NCI-H1048 (cell line): ENCODE measurements at places on chromosomes 13 and 19.

- no peak for DNase-seq
These were observed 17.5 kb downstream of the SYDE1 start for GRCh38 chr19:15124572-15125231.

DNA sequence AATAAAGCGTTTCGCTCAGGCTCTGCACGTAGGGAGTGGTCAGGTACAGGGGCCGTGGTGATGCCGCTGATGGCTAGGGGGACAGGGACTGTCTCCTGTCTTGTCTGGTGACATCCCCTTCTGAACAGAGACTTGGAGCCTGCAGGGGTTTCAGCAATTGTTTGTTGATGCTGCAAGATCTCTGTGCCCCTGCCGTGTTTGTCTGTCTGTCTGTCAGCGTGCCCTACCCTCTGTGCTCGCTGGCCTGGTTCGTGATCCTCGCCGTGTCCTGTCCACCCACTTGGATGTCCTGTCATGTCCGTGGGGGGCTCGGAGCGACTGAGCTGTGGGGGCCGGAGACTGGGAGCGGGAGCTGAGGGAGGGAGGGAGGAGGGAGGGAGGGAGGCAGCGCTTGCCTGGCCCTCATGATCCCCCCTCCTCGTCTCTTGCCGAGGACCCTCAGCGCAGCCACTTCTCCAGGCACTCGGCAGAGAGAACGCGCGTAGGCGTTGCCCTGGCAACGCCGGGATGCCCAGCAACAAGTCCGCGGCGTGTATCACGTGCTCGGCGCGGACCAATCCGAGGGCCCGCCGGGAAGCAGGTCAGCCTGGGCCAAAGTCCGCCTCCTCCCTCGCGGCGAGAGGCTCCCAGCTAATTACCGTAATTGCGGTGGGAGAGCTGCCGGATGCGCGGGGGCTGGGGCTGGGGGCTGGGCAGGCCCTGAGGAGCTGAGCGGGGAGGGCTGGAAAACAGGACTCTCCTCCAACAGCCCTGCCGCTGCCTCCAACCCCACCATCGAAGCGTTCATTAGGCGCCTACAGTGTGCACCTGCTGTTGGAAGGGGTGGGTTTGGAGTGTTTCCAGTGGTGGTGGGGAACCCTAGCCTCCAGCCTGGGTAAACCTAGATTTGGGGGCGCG, 31.9 kb upstream of the FEM1A start:
- peak; percentile 75 for DNase-seq

DNA sequence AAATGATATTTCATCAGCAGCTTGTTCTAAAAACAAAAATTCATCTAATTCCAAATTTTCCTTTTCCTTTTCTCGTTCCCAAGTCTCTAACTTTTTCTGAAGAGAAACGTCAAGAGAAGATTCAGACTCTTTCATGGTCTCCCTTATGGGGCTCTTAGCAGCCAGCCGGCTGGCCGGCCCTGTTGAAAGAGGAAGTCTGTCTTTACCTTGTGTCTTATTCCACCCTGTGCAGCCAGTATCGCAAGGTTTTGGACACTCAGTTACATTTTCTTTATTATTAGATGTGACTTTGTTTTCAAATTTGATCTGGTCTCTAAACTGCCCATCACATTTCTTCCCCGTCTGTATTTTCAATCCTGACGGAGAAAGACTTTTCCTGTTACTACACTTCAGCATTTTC, 142.3 kb downstream of the RNF17 start:
- DNase-seq = no peak

GRCh38 chr13:28754698-28755545, 36.2 kb upstream of the SLC46A3 start:
- DNase-seq = no peak

DNA sequence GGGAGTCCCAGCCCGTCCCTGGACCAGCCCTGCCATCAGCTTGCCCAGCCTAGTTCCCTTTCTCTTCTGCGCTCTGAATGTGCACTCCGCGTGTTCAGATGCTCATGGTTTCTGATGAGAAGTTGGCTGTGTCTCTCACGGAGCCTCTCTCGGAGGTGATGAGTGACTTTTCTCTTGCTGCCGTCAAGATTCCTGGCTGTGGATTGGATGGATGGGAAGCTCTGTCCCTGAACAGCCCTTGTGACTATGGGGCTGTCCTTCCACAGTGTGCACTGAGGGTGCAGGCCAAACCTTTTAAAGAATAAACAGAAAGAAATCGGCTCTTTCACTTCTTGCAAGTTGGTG, 24.4 kb downstream of the WTIP start:
- DNase-seq = no peak

GRCh38 chr13:98878486-98879126, 99.3 kb downstream of the DOCK9 start:
- DNase-seq = no peak

GRCh38 chr13:73531014-73531413, 472.2 kb downstream of the KLF5 start:
- DNase-seq = no peak

DNA sequence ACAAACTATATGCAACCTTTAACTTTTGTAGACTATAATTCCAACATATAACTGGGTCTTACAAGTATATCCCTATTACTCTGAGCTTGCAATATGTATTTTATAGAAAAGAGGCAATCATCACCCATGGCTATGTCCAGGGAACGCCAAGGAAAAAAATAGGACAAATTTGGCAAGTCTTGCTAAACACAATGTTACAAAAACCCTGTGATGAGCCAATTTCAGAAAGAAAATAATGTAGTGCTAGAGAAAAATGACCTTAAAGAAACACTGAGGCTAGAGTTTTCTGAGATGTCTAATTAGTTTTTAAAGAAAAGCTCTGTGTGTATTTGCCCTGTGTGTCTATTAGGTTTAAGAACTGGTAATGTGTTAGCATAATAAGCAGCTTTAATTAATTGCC, 68.0 kb upstream of the FREM2 start:
- no peak for DNase-seq

GRCh38 chr19:55567708-55568328, 12.8 kb downstream of the ZNF579 start:
- no peak for DNase-seq

- DNase-seq = no peak
These were observed 112.8 kb downstream of the NDFIP2 start for GRCh38 chr13:79593641-79594275.
